Stimulated activated CD8-positive, alpha-beta memory T cell treated with anti-CD3 and anti-CD28 coated beads, Interleukin-7, amount 100 ng/mL, for 24 hours (primary cell): ENCODE measurements at places on chromosomes 1 and 21.

GRCh38 chr1:225480825-225481434 is 53.1 kb upstream of the LBR start:
- DNase-seq = no peak

GRCh38 chr1:179121159-179121938 is 39.5 kb downstream of the TOR3A start:
- no peak for DNase-seq

- no peak for DNase-seq
Observed at GRCh38 chr1:217457016-217457415, 173.9 kb downstream of the GPATCH2 start.

DNA sequence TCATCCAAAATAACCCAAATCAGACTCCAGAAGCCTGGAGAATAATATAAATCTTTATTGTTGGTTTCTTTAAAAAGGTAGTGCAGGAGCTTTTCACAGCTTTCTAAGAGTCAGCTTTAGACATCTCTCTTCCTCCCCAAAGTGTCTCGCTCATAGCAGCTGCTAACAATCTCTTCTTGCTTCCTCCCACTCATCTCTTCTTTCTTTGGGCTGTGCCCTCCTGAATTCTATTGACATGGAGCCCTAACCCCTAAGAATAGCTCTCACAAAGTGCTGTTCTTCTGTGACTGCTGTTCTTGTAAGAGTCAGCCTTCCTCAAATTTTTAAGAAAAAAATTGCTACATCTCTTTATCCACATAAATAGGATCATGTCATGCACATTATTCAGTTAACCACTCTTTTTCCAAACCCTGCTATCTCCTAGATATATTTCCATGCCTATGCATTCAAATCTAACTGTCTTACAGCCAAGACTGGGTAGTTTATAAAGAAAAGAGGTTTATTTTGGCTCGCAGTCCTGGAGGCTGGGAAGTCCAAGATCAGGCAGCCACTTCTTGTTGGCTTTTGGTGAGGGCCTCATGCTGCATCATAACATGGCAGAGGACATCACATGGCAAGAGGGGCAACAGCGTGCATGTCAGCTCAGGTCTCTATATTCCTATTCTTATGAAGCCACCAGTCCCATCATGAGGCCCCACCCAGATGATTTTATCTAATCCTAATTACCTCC is 301.0 kb upstream of the POU3F1 start:
- no peak for DNase-seq

DNA sequence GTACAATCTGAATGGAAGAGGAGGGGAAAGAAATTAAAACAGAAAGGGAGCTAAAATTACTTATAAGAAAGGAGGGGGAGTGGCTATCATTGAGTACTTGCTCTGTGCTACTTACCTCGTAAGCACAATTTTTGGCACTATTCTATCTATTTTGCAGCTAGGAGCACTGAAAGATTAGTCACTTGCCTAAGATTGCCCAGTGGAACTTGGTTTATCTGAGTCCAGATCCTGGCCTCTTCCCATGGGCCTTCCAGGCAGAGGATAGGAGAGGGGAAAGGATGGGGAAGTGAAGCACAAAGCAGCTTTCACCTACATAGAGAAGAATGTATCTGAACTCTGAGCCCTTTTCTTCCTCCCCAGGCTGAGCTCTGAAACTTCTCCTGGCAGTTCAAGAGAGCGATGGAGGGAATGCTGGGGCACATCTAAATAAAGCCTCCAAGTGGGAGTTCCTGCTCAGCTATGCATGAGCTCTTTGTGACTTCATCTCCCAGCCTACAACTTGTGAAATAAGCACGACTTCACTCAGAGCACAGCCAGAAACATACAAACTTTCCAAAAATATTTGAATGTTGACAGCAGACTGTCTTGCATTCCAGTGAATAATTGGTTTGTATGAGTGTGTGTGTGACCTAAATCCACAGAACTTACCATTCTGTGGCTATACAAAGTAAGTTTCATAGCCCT is 29.4 kb downstream of the HMGB4 start:
- no peak for DNase-seq

DNA sequence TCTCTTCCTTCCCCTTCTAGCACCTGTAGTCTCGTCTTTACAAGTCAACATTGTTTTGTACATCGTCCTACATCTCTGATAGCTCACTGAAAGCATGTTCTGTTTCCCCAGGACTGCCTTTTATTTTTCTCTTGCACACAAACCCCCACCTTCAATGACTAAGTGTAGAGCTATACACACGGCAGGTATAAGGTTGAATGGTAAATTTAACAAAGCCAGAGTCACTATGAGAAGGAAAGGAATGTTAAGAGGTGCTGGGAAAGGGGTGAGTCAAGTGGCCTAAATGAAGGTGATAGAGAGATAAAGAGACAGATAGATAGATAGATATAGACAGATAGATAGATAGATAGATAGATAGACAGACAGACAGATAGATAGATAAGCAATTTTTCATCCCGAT is 134.3 kb upstream of the ATP1B1 start:
- no peak for DNase-seq

DNA sequence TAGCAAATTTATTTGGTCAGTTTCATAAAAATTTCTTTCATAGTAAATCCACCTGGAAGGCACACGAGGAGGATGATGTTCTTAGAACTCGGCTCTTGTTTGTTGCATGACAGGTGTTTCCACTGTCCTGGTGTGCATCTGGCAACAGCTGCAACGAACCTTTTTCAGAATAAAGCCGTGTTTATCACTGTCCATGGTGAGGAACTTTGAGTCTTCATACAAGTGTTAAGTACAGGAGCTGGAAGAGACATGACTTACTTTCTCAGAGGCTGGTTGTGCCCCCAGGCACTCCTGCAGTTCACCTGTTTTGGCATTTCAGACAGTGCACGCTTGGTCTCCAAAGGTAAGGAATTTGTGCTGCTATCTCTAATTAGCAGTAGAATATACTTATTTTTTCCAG is 97.1 kb downstream of the ADAMTS1 start:
- DNase-seq = no peak

DNA sequence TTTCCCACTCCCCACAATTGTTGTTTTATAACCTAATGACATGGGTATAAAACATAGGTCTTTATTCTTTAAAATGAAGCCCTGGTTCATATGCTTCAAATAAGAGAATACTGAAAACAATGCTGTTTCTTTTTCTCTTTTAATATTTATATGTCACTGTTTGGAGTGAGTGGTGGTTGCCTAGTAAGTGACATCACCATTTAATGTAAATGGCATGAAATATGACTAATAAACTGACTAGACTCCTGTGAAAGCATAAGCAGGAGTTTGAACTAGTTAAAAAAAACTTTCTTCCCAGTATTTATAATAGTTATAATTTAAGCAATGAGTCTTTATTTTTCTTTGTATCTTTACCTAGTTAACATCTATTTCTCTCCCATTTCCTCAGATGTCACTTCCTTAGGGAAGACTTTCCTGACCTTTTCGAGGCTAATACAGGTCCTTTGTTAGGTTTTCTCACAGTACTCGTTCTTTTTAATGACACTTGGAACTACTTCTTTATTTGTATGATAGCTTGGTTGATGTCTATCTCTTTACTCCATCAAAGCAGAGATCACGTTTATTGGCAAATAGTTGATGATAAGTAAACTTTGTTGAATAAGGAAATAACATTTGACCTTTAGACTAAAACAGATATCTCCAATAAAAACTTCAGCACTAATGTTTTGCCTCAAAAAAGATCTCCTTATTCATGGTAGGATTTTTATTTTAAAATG is 105.4 kb upstream of the PDC start:
- DNase-seq = no peak

DNA sequence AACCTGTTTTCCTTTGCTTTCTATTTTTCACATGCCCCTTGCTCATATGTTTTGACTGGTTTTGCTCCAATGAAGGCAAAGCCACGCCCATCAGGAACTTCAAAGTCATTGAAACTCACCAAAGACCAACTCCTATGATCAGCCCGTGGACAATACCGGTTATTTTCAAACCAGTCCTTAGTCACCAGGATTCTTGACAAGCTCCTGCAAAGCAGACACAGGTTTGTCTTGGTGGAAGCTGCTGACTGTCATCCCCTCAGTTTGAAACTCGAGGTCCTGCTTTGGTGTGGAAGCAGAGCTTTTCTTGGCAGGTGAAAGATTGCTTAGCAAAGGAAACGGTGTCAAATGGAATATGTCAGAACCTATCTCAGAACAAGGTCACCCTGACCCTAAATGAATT is 384.7 kb upstream of the CXADR start:
- DNase-seq = no peak

DNA sequence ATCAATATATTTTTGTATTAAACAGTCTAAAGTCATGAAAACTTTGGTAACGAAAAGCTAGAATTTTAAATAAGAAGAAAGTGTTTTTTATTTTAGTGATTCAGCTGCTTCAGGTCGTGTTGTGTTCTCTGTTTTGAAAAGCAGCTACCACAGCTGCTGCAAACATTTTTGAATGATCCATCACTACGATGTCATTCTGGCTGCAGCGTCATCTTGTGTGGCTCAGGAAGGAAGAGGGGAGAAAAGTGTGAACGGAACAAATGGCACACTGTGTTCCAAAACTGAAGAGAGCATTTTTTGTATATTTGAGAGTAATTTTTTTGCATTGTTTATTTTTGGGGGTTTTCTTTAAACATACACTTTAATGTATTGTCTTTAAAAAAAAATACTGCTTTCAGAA is 323.0 kb upstream of the ADGRL2 start:
- no peak for DNase-seq

- DNase-seq = no peak
Observed at GRCh38 chr1:209585672-209586071, 2.2 kb downstream of the CAMK1G start.

GRCh38 chr1:1782399-1783221 is 4.3 kb upstream of the NADK start:
- DNase-seq = no peak

- no peak for DNase-seq
Observed at GRCh38 chr1:56773341-56774066, 45.7 kb downstream of the FYB2 start.

DNA sequence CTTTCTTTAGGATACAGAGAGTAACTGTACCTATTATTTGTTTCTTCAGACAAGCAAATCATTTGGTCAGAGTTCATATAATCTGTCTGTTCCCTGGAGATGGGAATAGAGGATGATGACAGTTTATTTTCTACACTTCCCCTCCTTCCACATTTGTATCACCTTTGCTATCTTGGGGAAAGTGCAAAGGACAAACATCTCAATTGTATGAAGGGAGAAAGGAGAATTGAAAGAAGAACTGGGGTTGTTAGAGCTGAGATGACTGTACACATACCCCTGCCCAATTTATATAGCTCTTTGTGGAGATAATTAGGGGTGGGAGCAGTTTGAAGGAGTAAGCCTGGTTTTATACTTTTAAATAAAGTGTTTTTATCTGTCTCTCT is 14.0 kb downstream of the POLR3GL start:
- DNase-seq = no peak

DNA sequence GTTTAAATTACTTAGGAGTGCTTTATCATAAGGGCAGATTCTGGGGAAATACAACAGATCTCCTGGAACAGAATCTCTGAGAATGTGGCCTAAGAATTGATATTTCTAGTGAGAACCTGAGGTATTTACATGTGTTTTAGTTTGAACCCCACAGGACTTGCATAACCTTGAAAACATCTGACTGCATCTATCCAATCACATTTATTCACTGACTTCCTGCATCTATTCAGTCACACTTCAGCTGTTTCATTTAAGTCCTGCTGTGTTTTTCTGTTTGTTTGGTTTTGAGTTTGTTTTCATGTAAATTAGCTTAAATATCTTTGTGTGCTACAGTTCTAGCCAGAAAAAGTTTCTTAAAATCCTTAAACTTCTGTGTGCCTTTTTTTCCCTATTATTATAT is 1260.7 kb downstream of the PLA2G4A start:
- DNase-seq = no peak

DNA sequence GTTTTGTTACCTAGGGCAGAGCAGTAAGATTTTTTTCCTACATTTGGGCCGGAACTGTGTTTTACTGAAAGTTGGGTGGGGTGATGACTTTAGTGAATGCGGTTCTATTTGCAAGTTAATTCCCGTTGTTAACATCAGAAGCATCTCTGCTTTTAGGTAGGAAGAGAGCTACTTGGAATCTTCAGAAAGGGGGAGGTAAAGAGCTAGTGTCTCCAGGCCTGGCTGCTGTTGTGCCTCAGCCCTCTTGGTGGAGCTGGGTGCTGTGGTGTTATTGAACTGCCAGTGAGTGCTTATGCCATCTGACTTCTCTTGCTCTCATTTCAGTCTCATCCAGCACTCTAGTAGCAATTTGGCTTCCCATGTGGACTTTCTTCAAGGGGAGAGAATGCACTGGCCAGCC is 3.4 kb downstream of the KDM4A start:
- no peak for DNase-seq

GRCh38 chr21:34536311-34536710 is 24.3 kb upstream of the KCNE1 start:
- no peak for DNase-seq

DNA sequence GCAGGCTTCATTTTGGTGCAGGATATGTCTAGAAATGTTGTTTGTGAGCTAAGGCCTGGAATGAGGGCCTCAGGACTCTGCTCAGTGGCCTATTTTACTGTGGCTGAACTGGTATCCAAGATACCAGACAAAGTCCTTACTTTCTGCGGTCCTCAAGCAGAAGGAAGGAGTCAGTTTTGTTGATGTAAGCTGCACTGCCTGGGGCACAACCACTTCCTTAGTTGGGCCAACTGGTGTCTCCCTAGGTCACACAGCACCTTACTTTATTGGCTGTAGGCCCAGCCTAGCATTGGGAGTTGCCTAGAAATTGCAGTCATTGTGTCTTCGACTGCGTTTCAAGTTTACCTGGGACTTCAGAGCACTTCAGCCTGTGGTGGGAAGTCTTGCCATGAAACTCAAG is 1322.7 kb downstream of the AMY1C start:
- DNase-seq = no peak

- DNase-seq = no peak
Observed at GRCh38 chr1:205798577-205798976, 14.4 kb downstream of the SLC41A1 start.

- DNase-seq = no peak
Observed at GRCh38 chr1:33312413-33312749, 8.5 kb downstream of the A3GALT2 start.

GRCh38 chr1:211648336-211648735 is 27.1 kb downstream of the NEK2 start:
- no peak for DNase-seq

DNA sequence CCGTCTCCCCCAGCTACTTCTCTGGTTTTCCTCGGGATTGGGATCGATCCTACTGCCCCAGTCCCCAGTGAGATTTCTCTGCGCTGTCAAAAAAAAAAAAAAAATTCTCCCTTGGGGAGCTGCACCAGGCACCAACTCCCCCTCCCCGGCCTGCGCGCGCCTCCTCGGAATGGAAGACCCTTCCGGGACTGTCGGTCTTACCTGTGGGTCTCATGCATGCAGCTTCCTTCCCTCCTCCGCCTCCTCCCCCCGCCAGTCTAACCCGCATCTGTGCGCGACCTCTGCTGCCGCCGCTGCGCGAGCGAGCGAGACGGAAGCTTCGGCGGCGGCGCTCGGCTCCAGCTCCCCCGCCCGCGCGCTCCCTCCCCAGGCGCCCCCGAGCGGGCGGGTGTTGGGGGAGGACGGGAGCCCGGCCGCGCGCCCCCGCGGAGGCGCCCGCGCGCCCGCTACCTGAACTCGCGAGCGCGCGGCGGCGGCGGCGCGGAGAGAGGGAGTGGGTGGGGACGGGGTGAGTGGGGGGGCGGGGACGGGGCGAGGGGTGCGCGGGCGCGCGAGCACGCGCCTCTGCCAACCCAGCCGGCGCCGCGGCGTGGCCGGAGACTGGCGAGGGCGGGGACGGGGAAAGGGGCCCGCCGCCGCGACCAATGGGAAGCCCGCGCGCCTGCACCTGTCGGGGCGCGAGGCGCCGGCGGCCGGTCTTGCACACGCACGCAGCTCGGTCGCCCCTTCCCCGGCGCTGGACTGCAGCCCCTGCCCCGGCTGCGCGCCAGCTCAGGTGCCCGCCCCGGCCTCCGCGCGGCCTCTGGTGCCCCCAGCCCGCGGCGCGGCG is at the start of gene SUSD4:
SUSD4 (minus strand) TSS at position 321 of the 829 bp plus-strand sequence. CDS start 751 bp downstream, outside the sequence.
- DNase-seq = peak; percentile 26
